Inflammatory macrophage treated with lipopolysaccharide for 1 hour (primary cell): ENCODE measurements at places on chromosomes 5 and 9.

- DNase-seq, result no peak
Observed at GRCh38 chr5:74507370-74508005, 133.0 kb downstream of the ENC1 start.

- no peak for DNase-seq
Observed at GRCh38 chr9:3823842-3824475, 298.2 kb upstream of the RFX3 start.

GRCh38 chr9:138073408-138073807 lies 195.8 kb downstream of the CACNA1B start:
- no peak for DNase-seq

GRCh38 chr9:124222918-124223720 lies 34.6 kb upstream of the NEK6 start:
- DNase-seq, result peak; percentile 89

DNA sequence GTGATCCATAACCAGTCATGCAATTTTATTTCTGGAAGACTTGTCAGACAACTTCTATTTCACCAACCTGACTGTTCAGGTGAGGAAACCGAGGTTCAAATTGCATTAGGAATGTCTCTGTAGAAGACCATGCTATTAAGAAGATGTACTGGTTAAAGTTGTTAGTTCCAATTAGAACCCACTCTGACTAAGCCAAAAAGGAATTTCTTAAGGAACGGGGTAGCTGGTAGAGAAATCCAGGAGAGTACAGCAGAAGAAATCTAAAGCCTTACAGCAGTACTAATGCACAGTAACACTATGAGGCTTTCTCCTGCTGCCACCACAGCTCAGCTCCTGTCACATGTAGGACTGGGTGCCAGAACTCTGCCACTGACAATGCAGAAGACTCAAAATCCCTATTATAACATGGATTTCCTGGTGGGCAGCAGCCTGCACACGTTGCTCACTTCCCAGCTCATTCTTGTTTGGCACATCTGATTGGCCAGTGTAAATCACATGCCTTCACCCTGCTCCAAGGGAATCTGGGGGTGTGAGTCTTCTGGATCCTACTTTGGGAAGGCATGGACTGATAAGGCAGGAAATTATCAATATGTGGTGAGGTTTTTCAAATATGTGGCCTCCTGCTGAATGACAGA lies 37.1 kb downstream of the CAST start:
- no peak for DNase-seq

DNA sequence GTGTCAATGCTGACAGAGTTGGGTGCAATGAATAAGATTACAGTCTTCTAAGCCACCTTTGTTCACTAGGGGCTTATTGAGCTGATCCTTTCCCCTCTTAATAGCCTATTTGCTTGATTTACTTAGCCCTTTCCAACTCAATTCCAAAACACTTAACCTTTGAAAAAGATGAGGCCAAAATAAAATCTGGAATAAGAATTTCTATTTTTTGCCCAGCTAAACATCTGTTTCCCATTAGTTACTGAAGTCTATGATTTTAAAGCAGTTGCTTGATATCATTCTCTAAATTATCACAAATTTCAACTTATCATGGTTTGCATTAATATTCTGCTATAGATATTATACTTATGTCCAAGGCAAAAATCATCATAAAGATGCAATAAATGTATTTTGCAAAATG lies 1272.0 kb upstream of the ACO1 start:
- DNase-seq, result no peak

- DNase-seq, result no peak
Observed at GRCh38 chr9:136441681-136442245, 2.1 kb upstream of the INPP5E start.

DNA sequence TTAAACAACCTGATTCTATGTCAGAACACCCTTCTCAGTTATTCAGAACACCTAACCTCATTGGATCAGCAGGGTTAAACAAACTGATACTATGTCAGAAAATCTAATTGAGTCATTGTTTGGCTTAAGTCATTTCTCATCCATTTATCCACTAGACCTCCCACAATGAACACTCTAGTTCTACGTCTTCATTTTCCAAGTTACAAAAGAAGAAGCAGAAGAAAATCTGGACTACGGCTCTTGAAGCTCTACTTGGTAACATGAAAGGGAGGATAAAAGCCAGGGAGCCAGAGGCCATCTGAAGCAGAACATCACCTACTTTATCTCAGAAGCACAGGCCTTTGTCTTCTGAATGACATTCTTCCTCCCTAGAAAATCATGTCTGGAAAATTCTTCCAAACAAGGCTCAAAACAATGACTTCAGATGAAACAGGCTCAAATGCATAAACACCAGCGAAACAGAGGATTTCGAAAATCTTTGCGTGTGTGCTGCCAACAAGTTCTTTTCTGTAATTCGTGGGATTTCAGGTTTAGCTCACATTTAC lies 35.4 kb upstream of the TGFBI start:
- DNase-seq, result no peak

DNA sequence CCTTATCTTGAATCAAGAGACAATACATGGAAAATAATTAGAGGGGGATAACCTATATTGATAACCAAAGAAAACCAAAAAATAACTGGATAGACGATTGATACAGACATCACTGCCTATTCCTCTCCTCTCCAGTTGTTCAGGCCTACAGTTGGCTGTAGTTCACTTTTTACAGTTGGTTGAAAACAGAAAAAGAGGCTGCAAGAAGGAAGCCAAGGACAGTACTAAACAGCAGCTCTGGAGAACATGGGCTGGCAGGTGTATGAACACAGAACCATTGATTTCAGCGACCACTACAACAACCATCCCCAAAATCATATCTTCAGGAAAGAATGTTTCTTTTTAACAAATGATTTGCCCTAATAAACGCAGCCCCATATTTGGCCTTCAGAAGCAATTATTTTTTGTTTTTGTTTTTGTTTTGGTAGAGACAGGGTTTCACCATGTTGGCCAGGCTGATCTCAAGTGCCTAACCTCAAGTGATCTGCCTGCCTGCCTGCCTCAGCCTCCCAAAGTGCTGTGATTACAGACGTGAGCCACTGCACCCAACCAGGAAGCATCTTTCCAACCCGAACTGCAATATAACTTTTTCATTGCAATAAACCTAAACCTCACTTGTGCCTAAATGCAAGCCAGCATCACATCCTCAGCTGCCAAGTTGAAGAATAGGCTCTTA lies 64.3 kb downstream of the MLLT3 start:
- no peak for DNase-seq

GRCh38 chr5:77337246-77337645 lies 126.8 kb downstream of the PDE8B start:
- DNase-seq, result no peak

DNA sequence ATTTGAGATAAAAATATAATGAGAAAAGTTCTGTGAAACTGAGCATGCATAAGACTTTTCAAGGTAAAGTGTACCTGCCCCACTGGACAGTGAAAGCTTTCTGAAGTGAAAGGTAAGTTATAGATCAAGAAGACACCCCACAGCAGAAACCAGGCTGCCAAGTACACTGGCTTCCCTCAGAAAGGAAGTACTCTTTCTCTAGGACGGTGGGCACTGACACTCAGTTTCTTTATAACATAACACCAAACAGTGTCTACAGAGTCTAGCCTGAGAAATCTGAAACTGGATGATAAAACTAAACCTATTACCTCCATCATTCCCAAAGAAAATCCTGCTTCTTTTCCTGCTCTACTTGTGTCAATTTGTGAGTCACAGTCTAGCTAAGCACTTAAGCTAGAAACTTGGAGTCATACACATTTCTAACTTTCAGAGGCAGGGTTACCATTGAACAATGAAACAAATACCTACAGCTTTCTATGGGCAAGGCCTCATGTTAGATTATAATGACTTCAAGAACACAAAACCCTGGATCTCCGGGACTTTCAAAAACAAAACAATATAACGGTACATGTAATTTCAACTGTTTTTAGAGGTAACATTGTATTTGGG lies 136.7 kb downstream of the CPLANE1 start:
- DNase-seq, result no peak

GRCh38 chr5:34626036-34626435 lies 30.1 kb upstream of the RAI14 start:
- peak; percentile 4 for DNase-seq

DNA sequence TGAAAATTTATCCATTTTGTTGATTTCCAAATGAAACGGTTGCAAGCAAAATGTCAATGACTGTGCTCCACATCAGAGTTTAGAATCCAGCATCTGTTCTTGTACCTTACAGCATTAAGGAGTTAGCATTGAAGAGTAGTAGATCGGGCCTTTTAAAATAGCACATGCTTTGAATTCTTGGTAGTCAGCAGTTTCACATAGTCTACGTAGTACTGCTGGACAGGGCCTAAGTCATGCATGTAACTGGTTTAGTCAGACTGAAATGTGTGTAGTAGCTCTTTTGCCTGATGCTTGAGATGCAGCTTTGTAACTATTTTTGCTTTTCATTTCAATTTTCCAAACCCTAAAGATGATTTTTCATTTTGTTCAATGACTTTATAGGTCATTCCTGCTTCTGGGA lies 19.8 kb downstream of the LECT2 start:
- DNase-seq, result no peak

DNA sequence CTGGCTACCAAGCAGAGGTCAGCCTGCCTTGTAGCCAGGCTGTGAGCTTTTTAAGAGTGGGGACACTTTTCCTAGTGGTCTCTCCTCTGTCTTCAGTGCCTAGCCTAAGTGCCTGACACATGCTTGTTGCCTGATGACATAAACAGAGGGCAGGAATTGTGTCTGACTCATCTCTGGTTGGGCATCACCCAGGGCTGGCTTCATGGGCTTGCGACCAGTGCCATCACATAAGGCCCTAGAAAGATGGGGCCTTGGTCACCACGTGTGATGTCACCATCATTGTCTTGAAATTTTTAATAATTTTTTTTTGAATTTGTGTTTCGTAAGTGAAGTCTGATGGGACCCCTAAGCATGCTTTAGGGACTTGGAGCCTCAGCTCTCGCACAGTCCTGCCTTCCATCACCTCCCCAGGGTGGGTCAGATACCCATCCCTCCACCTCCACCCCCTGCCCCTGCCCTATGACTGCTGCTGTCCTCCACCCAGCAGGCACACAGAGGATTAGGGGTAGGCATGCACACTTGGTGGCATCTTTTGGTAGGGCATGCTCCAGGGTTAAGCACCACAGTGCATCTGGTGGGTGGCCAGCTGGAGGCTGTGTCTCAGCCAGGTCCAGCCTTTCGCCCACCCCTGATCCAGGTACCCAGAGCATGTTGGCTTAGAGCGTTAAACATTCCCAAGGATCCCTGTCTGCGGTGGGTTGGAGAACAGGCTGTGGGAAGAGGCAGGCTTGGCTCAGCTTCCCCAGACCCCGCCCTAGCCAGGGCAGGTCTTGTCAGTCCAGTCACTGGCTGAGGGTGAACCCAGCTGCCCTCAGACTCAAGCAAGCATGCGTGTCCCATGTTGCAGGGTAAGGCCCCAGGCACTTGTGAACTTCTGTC lies 80.1 kb upstream of the SH3PXD2B start:
- peak; percentile 35 for DNase-seq

DNA sequence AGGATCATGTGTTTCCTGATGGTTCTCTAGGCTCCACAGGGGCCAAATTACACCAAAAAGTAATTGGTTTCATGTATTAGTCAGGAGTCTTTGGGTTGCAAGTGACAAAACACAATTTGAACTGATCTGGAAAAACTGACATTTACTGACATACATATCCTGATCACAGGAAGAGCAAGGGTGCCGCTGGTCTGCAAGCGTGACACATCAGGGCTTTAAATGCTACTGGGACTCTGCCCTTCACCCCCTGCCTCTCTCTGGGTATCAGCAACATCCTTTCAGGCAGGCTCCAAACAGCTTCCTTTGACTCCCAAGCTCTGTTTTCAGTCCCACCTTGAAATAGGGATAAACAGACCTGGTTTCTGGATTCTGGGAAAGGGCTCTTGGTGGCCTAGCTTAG lies 197.5 kb downstream of the PALM2AKAP2 start:
- DNase-seq, result no peak

DNA sequence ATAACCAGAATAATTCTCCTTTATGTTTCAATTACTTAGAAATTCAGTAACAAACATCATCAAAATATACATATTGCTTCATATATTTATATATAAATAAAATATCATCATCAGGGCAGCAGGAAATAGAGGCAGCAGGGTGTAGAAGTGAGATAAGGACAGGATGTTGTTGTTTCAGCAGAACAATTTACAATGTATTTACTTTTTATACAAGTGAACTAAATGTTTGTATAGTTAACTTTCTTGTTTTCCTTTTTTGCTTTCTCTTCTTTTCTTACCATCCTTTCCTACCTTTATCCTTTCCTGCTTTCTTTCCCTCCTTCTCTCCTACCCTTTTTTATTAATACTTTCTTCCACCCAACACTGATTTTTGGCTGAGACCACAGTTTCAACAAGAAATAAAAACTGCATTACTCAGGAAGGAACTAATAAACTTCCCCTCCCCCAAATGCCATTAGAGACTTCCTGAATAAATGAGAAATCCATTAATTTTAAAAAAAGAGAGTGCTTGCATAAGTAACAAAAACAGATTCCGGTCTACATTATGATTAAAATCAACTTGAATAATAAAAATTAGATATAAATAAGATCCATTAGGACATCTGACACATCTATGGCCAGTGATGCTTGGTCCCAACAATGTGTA lies 159.8 kb upstream of the ACOT12 start:
- no peak for DNase-seq
